ENCODE measurements at places on chromosomes 6 and 20.
A peak's percentile ranks its signal among the peaks of the same experiment; 100 is the strongest.

- DNase-seq, result no peak
These were observed 498.8 kb downstream of the CDKAL1 start for GRCh38 chr6:21033084-21033483.

GRCh38 chr6:148857798-148858390 lies 111.1 kb downstream of the UST start:
- no peak for DNase-seq

DNA sequence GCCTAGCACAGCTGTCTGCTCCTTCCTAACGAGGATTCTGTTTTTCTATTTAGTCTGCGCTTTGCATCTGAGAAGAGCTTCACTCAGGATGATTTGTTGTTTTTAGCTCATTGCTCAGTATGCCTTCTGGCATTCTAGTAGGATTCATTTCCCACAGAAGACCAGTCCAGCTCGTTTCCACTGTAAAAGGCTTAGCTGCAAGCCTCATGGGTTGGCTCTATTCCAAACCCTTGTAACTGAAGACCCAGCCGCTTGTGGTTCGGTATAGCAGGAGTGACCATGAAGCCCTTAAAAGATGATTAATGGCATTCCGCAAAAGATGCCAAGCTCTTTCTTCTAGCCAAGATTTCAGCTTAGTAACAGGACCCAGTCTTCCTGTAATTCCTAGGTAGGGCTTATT lies 7.2 kb downstream of the ADGRF1 start:
- DNase-seq, result no peak

GRCh38 chr6:125421836-125422235 lies 120.1 kb upstream of the HDDC2 start:
- no peak for DNase-seq

GRCh38 chr20:19079536-19080299 lies 132.7 kb upstream of the SLC24A3 start:
- no peak for DNase-seq

GRCh38 chr20:4488407-4489339 lies 233.0 kb upstream of the PRND start:
- no peak for DNase-seq

DNA sequence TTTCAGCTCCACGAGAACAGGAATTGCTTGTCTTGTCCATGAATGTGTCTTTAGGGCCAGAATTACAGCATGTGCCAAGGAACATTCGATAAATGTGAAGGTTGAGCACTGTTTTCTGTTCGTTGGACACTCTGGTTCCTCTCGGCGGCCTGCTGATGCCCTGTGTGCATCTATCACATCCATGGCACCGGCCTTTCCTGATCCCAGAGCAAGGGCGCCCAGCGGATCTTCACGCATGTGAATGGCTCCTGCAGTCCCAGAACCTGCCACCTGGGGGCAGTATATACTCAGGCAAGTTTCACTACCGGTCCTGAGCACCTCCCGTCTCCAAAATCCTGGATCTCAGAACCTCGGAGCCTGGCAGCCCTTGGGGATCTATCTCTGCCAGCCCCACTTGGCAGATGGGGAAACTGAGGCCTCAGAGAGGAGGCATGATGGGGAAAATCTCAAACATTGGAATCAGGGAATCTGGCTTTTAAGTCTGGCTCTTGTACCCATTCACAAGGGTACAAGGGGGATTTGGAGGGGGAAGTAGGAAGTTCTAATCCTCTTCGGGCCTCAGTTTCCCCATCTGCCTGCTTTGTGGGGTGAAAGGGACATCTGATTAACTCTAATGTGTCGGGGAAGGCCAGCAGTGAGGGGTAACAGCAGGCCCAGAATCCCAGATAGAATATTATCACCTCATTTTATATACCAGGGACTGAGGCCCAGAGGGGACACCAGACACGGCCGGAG lies 4.3 kb upstream of the CEBPB start:
- DNase-seq, result peak; percentile 76

- DNase-seq, result peak; percentile 21
These were observed 75.2 kb upstream of the GLP1R start for GRCh38 chr6:38973178-38974057.

- DNase-seq, result no peak
These were observed 137.4 kb downstream of the IPCEF1 start for GRCh38 chr6:154219250-154219649.

GRCh38 chr6:10521104-10521808 lies at the start of gene GCNT2:
Gene GCNT2, plus strand, starts transcription at chr6:10521351. Its CDS starts 7,561 bp downstream, at chr6:10528912.
- no peak for DNase-seq

DNA sequence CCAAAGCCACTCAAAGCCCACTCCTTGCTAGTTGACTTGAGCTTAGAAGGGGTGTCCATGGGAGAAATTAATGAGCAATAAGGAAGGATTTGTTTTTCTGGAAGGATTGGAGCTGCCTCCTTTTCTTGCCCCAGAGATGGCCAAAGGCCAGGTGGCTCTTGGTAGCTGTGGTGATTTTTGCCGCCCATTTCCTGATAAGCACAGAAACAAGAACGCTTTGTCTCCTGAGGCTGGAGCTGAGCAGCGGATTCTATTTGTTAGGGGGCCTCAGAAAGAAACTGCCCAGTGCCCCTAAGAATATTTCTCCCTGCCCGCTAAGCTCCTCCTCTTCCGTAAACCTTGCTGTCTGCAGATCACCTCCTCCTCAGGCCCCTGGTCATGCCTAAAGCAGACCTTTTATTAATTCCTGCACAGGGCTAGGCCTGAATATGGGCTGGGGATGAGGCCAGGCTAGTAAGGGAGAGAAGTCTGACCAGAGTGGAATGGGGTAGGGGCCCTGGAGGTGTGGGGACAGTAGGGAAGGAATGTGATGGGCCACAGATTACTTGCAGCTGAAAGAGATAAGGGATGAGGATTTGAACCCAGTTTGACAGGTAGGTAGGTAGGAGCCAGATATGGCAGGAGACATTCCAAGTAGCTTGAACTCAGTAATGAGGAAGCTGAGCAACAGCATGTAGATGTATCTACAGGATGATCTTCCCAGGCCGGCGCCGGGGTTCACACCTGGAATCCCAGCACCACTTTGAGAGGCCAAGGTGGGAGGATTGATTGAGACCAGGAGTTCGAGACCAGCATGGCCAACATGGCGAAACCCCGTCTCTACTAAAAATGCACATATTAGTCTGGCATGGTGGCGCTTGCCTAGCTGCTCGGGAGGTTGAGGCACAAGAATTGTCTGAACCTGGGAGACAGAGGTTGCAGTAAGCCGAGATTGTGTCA lies 71.2 kb upstream of the NAA20 start:
- no peak for DNase-seq

GRCh38 chr20:1741309-1742048 lies 83.9 kb upstream of the SIRPG start:
- DNase-seq, result no peak

- DNase-seq, result no peak
These were observed 96.7 kb downstream of the FYN start for GRCh38 chr6:111776236-111777221.

DNA sequence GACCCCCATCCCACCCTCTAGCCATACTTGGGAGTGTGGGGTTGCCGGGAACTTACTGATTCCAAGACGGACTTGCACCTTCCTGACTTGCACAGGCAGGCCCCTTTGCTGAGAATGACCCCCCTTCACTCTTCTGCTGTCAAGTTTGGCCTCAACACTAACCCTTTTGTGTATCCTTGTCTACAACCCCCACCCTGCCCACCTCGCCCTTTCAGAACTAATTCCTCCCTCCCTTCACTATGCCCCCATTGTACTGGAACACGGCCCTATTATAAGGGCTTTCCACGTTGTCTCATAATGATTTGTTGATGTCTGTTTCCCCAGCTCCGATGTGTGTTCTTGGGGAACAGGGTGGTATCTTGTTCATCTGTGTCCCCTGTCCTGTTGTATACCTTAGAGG lies 4.4 kb upstream of the NEDD9 start:
- no peak for DNase-seq
